HTR-8/SVneo (cell line): ENCODE measurements at places on chromosomes 3 and 15.

- no peak for DNase-seq
Measured at GRCh38 chr15:42955518-42955917, 34.9 kb upstream of the TTBK2 start.

DNA sequence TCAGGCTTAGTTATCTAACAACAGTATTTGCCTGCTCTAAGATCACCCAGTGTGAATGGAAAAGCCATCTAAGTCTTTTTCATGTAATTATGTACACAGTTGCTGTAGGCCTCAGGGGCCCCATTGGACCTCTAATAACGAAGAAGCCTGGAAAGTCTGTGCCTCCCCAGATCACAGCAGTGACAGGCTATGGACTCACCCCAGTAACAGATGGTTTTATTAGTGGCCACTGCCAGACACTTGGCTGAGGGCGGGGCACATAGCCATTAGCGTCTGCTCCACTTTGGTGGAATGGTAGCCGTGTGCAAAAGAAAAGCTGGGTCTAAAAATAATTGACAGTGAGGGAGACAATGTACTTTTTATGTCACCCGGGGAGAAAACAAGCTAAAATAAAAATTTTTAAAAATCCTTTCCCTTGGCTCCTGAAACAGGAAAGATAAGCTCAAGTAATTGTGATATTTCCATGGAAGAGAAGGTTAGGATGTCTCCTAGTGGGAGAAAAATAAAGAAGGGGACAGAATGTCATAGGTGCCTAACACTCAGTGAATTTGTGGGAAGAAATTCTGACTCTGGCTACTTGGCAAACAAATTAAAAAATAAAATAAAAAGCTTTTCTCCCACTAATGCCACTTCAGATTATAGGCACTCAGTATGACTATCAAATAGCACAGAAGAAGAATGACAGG lies 44.3 kb upstream of the ZNF385D start:
- no peak for DNase-seq

DNA sequence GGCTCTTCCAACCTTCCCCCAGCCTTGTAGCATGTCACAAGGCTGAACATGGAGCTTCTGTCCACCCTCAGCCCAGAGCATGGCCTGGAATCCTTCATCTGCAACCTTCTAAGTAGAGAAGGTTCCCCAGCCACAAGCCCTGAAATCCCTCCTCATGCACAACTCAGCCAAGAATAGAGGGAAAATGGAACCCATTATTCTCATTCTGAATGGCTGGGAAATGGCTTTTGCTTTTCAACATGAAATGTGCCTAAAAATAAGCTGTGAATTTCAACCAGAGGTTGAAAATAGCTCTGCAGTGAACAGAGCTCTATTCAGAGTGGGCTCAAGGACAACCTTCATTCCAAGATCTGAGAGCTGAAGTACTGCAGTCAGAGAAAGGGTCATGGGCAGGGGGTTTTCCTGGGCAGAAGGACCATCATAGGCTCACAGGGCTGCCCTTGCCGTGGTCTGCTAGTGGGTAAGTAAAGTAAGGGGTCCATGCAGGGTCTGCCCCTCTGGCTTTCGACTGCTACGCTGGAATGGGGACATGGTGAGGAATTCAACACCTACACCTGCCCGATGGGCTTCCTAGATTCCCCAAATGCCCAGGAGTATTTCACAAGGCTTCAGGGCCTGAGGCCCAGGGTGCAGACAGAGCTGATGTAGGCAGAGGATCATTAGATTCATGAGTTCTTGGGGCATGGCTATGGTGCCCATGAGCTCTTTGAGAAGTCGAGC lies 35.9 kb downstream of the POC1A start:
- DNase-seq: no peak

- DNase-seq: no peak
Measured at GRCh38 chr15:96593735-96594134, 263.2 kb downstream of the NR2F2 start.

DNA sequence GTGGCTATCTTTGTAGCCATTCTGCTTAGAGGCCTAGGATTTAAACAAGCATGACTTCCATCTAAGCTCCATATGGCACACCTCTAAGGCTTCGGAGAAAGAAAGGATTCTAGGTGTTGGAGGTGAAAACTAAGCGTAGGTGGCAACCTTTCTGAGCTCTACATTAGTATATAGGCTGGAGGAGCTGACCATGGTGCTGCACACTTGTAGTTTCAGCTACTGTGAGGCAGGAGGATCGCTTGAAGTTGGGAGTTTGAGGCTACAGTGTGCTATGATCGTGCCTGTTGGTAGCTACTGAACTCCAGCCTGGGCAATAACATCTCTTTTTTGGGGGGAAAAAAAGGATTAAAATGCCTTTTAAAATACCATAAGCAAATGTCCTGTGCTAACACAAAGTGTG lies 7.4 kb downstream of the EAF1 start:
- no peak for DNase-seq
